Epithelial cell of proximal tubule (primary cell): ENCODE measurements at places on chromosomes 3 and 15.

GRCh38 chr15:69677403-69677802, 224.8 kb downstream of the RPLP1 start:
- DNase-seq, result no peak

DNA sequence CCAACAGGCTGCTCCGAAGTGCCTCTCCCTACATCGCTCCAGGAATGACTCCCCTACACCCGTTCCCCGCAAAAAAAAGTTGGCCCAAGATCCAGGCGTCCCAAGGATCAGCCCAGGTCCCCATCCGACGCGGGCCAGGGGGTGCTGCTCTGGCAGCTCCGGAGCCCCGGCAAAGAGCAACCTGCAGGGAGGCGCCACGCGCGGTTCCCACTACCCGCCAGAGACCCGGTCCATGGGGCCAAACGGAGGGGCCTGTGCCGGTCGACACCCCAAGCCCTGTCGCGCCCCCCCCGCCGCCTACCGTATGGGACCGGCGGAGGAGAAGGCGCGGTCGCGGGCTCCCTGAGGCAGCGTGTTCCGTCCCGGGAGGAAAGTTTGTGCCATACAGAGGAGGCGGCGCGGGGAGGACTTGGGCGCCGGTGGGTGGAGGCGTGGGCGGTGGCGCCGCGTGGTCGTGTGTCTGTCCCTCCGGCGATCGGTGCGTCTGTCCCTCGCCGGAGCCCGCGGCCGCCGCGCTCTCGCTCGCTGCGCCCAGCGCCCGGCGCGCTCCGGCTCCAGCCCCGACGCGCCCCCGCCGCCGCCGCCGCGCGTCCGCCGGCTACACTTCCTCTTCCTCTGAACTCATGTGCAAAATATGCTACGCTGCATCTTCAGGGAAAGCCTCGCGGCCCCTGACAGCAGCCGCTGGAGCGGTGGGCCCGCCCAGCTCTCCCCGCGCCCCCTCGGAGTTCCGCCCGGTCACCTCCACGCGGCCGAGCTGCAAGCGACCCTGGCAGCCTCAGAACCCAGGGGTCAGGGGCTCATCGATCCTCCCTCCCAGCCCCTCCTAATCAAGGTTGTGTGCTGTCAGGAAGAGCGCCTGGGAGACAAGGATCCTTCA, at the start of gene RFTN1:
Gene RFTN1, minus strand, starts transcription at position 559 of the 880 bp plus-strand sequence. CDS start 19,830 bp downstream, outside the sequence.
- DNase-seq, result no peak

DNA sequence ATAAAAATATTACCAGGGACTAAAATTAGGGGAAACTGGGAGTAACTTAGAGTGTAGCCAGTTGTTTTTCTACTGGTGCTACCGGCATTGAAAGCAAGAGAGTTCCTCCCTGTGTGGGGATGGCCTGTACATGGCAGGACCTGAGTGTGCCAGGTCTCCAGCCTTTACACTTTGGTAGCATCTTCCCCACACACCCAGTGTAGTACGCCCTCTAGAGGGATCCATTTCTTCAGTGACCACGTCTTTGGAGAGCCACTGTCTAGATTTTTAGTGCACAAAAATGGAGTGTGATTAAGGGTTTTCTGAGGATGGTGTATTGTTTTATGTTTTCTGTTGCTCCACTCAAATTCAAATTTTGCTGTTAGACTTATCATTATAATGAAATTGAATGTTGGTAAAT, 507.0 kb upstream of the TPRG1 start:
- DNase-seq, result no peak

- DNase-seq, result no peak
Measured at GRCh38 chr3:183296944-183297343, 43.9 kb downstream of the B3GNT5 start.

DNA sequence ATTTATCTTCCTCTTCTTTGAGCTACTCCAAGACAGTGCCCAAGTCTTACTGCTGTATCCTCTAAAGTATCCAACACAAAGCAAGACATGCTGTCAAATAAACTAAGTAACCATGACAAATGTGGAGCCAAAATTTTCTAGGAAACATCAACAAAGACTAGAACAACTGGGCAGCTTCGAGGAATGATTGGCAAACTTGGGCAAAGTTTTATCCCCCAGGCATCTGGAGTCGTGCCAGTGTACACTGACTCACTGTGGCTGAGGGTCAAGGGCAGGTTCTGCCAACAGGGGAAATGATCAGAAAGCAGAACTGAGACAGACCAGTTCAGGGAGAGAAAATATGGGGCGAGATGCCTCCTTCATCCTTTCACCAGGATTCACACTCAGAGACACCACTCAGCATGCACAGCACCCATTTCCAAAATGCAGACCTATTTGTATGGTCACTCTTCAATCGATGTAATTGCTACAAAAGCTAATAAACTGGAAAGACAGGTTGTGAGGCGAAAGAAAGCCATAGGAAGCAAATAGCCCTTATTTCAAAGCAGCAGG, 65.8 kb downstream of the MB21D2 start:
- DNase-seq, result peak; percentile 95

DNA sequence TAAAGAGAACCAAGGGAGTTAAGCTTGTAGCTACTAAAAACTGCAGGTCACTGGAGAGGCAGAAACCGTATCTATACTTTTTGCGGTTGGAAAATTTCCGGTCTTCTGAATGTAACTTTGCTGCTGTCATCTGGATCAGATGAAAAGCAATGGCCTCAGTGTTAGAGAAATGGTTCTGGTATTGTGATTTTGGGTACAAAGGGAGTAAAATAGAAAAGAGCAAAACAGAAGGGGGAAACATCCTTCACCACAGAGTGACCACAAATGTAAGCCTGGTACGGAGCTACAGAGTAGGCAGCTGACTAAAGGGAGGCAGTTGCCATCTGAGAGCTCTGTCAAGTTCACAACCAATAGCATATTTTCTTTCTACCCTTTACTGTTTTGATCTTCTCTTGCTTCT, 5.6 kb downstream of the CD96 start:
- no peak for DNase-seq

- DNase-seq, result no peak
Measured at GRCh38 chr3:169286214-169286613, 377.3 kb downstream of the MECOM start.

DNA sequence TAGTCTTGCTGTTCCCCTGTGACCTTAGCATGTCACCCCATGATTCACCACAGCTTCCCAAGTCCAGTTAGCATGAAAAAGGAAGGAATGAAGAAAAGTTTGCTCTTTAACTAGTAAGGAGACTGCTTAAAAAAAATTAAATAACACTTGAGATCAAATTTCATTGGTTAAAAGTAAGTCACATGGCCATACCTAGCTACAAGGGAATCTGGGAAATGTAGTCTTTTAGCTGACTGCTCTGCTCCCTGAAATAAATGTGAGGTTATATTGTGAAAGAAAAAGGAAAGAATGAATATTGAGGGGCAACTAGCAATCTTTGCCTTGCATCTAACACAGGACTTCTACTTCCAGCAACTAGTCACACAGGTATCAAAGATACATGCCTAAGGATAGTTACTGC, 84.7 kb upstream of the LRRN1 start:
- no peak for DNase-seq

GRCh38 chr3:28322464-28322863, 26.1 kb upstream of the ZCWPW2 start:
- no peak for DNase-seq

DNA sequence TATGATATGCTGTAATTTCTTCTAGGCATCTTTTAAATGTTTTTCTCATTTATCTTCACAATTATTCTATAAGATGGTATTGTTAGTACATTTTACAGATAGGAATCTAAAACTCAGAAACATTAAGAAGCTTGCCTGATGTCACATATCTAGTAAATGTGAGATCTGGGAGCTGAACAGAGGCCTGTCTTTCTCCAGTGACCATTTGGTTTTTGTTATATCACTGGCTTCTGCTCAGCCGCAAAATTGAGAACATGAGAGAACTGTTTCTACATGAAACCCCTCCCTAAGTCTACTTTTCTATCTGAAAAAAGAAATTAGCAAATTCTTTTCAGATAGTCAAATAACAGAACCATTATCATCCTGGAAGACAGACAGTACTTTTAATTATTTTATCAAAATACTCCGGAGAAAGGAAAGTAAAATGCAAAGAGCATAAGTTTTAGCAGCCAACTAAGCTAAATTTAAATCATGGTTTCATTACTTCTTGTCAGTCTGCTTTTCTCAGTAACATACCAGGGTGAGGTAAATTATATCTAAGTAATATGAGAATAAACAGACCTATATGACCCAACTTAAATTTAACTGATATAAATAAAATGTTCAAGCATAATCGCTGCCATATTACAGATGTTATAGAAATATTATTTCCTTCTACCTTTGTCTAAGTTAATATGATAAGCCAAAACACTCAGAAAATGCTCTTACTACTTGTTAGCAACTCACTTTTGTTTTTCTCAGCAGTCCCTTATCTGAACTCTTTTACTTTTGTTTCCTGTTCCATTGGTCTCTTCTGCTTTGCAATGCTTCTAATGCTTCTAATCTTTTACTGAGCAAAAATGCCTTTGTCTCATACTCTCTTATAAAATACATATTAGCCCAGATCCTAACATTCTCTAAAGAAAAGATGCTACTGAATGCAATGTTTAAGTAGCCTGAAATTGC, 68.0 kb upstream of the MBNL1 start:
- DNase-seq, result no peak

GRCh38 chr3:108605028-108605427, 15.5 kb downstream of the DZIP3 start:
- DNase-seq, result no peak

DNA sequence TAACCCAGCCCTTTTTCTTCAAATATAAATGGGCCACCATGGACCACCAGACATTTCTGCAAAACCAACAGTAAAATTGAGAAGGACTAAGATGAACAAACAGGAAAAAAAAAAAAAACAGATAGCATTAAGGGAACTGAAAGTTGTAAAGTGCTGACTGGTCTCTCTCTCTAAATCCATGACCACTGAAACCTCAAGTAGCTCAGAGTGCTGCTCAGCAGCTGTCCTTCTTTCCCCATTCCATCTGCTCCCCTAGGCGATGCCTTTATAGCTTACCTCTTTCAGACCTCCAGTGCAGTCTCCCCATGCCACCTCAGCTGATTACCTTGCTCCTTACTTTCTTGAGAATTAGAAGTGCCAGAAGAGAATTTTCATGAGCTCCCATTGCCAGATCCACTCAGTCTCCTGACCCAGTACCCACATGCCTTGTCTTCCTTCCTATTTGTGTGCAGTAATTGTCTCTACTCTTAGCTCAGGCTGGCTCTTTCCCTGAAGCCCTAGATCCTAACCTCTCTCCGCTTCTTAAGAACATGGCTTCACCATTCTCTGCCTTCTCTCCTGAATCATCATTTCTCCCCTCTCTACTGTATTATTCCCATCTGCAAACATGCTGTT, 23.9 kb upstream of the XIRP1 start:
- DNase-seq, result no peak

GRCh38 chr3:175383371-175383770, 524.2 kb downstream of the NAALADL2 start:
- DNase-seq, result no peak

DNA sequence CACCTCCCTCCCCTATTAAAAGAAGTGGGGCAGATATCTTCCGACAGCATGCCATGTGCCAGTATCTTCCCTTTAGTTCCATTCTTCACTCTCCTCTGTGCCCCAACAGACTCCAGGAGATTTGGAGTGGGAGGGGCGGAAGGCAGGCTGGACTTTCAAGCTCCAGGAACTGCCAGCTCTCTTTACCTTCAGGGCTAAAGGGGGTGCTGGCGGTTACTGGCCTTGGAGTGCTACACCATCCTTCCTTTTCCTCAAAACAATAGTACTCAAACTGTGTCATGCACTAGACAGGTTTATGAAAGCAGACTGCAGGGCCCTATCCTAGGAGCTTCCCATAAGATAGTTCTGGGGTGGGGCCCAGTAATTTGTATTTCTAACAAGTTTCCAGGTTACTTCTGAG, 6.0 kb downstream of the LINS1 start:
- DNase-seq, result no peak

- no peak for DNase-seq
Measured at GRCh38 chr15:58229297-58229768, 91.2 kb downstream of the AQP9 start.

- no peak for DNase-seq
Measured at GRCh38 chr3:46705022-46705530, 3.9 kb downstream of the TMIE start.

DNA sequence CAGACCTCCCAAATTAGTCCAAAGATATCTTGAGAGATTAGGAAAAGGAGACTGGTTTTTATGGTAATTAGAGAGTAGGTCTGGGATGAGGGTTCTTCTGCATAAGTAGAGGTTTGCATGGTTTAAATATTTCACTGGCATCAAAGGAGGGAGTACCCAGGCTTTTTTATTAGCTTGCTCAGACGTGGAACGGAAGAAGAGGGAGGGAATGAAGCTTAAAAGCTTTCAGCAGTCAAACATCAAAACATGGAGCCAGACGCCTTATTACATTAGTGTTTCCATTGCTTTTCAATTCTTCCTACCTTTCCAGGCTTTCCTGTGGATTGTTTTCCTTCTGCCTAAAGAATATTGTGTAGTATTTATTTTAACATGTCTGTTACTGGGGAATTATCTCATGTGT, 342.1 kb upstream of the SOX2 start:
- DNase-seq, result no peak
